Nephron progenitor cell (in vitro differentiated cells): ENCODE measurements at places on chromosomes 12 and 14.

- DNase-seq: no peak
Measured at GRCh38 chr12:110185626-110186025, 61.5 kb downstream of the IFT81 start.

- no peak for DNase-seq
Measured at GRCh38 chr12:47312808-47313426, 233.2 kb upstream of the AMIGO2 start.

GRCh38 chr12:95214466-95214865 lies 2.8 kb downstream of the FGD6 start:
- DNase-seq: no peak

DNA sequence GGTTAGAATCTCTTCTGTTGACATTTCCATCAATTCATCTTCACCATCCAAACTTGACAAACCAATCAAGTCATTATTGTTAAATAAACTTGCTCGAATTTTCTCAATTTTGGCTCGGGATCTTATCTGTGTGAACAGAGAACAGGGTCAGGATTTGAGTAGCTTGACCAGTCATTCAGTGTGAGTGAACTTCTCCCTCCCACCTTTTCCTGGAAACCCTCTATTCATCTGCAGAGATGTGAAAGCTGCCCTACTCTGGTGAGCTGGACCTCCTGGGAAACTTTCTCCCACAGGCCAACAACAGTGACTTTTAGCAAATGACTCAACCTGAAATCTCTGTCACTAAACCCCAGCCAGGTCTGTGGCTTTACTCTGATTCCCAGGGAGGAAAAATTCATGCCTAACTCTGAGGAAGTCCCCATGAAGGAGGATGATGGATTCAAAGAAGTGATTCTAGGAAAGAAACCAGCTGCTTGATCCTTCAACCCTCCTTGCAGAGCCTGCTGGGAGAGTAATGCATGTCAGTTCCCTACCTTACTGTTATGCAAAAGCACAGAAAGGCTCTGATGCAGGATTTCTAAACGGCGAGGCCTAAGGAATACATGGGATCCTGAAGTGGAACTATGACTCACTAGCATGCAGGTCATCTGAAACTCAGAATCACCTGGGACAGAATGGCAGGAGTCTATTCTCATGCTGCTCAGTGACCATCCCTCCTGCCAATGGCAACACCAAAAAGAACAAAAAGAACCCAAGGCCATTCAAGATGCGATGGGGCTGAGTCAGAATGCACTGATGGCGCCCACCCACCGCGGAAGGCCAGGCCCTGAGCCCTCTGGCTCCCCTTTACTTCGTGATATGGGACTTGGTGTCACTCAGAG lies 58.0 kb downstream of the TRAFD1 start:
- DNase-seq: no peak

DNA sequence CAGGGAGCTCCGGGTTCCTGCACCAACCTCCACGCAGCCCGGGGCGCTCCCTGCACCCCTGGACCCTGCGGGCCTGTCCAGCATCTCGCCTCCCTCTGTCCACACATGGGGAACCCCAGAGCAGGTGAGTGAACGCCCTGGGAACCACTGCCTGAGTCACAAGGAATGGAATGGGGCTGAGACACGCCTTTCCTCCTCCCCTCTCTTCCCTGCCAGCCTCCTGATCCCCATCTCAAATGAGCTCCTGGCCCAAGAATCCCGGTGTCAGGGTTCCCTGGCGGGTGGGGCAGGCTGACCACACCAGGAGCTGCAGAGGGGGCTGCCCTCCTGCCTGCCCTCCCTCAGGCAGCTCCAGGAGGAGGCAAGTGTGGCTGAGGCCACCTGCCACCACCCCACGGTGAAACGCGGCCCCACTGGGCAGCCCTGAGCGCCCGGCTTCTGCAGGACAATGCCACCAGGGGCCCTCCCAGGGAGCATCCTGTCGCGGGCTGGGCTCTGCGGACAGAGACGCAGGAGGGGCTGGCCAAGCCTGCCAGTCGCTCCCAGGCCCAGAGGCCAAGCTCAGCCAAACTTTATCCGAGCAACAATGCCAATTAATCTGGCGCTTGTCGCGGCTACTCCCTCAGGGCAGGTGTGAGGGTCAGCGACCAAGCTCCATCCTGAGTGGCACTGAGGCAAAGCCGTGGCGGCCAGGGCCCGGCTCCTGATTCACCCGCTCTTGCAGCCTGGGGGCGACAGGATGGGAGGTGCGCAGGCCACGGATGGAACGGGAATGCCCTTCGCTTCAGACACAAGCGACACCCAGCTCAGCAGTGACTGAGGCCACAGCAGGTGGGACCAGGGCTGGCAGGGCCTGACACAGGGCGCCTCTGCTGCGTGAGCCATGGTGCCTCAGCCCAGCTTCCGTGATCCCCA lies 44.3 kb downstream of the GALNT9 start:
- no peak for DNase-seq

- no peak for DNase-seq
Measured at GRCh38 chr12:13404631-13405473, 208.3 kb downstream of the EMP1 start.

DNA sequence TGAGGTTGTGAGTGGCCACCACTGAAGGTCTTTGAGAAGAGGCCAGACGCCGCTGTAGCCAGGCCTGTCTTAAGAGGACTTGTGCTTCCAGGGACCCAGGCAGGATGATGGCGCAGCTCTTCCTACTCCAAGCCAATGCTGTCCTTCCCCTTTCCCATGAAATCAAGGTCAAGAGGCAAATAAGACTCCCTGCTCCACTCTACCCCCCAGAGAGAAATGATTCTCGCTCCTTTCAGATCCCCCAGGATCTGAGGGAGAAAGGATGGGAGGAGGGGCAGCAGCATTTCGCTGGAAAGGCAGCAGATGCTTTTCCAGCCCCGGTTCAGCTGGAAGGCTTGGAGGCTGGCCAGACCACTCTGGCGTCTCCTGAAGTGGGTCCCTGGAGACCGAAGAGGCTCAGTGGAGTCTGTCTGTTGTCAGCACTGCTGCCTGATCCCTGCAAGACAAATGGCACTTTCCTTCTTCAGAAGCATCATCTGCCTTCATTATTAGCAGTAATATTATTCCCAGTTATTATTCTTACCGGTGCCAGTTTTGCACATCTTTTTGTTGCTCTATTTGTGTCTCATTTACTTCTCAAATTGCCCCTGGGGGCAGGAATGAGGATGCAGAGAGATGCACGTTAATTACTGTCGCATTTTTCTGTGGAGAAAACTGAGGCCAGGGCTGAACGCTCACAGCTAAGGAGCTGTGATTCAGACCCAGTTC lies 51.4 kb downstream of the C14orf132 start:
- peak; percentile 37 for DNase-seq

GRCh38 chr14:27243365-27243764 lies 645.5 kb upstream of the NOVA1 start:
- no peak for DNase-seq

GRCh38 chr12:125492354-125493270 lies 427.4 kb downstream of the AACS start:
- no peak for DNase-seq

DNA sequence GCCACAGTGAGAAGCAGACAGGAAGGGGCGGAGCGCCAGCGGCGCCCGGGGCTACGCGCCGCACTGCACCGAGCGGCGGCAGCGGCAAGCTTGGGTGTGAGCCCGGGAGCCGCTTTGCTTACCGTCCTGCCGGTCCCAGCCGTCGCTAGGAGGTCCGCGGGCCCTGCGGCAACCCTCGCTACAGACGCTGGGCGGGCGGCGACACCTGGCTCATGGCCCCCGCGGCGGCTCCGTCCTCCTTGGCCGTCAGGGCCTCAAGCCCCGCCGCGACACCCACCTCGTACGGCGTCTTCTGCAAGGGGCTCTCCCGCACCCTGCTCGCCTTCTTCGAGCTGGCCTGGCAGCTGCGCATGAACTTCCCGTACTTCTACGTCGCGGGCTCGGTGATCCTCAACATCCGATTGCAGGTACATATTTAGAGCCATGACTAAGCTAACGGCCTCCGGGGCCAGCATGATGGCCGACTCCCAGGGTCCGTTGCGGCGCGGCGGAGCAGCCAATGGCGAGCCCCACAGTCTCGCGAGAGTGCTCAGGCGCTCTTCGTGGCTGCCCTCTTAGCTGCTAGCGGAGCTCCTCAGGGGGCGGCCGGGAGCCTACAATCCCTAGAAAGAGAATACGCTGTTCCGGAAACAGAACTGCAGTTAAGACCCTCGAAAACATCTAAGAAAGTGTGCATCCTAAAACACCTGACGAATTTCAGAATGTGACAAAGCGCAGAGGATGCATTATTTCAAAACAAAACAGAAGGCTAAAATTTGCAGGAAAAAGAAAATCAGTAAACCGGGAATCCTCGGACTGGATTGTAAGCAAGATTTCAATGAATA lies at the start of gene SMIM10L1:
Gene SMIM10L1 (plus strand): TSS at position 50 of the 824 bp plus-strand sequence. CDS start 163 bp downstream, at position 213.
- DNase-seq: peak; percentile 87

GRCh38 chr14:37590428-37591139 lies 4.5 kb downstream of the FOXA1 start:
- no peak for DNase-seq

GRCh38 chr12:132491761-132492378 lies 1.9 kb downstream of the FBRSL1 start:
- DNase-seq: no peak

GRCh38 chr14:92572050-92572449 lies 58.5 kb downstream of the RIN3 start:
- DNase-seq: no peak

DNA sequence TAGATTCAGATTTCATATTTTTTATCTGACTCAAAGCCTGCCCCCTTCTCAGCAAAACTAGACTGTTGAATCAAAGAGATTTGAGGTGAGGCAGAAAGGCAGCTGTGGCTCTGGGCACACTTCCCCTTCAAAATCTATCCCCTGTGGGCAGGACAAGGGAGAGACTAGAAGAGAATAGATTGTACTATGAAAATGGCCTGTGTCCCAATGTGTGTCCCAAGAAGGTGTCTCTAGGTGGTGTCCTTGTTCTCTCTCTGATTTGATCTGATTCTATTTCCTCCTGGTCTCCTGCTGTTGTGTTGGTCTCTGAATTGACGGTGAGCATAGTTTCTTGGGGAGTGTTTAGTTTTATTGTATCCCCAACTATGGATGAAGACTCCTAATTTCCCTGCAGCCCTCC lies 565.8 kb upstream of the ATP2B1 start:
- DNase-seq: no peak

DNA sequence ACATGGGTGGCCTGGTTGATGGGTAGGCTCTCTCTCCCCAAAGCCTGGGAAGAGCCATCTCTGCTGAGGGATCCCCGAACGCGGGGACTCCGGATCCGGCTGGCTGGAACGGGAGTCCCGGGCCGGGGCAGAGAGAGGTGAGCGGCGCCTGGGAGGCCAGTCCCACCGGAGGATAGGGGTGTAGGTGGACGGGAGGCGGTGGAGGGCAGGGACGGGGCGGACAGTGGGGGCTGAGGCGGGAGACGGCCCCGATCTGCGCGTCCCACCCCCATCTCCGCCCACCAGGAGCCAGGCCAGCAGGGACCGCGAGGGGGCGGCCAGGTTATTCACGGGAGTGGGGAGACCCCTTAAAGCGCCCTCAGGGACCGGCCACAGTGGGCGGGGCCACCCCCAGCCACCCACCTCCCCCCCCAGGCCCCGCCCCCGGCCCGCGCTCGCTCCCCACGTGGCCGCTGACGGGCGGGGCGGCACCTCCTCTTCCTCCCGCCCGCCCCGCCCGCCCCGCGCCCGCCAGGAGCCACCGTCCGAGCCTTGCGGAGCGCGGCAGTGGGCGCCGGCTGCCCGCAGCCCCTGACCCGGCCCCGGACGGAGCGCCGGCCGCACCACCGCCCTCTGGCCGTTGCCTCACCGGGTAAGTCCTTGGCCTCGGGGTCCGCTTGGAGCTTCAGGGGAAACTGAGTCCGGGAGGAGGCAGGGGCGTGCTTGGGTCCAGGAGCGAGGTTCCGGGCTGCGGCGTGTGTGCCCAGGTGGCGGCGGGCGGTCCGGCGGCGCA lies at the start of gene INF2:
Gene INF2 (plus strand): TSS at position 510 of the 772 bp plus-strand sequence. CDS start 11,748 bp downstream, outside the sequence.
- DNase-seq: peak; percentile 75

GRCh38 chr14:68688872-68689371 lies 103.9 kb downstream of the ZFP36L1 start:
- DNase-seq: peak; percentile 45

- DNase-seq: no peak
Measured at GRCh38 chr14:63269561-63270225, 49.0 kb downstream of the GPHB5 start.

DNA sequence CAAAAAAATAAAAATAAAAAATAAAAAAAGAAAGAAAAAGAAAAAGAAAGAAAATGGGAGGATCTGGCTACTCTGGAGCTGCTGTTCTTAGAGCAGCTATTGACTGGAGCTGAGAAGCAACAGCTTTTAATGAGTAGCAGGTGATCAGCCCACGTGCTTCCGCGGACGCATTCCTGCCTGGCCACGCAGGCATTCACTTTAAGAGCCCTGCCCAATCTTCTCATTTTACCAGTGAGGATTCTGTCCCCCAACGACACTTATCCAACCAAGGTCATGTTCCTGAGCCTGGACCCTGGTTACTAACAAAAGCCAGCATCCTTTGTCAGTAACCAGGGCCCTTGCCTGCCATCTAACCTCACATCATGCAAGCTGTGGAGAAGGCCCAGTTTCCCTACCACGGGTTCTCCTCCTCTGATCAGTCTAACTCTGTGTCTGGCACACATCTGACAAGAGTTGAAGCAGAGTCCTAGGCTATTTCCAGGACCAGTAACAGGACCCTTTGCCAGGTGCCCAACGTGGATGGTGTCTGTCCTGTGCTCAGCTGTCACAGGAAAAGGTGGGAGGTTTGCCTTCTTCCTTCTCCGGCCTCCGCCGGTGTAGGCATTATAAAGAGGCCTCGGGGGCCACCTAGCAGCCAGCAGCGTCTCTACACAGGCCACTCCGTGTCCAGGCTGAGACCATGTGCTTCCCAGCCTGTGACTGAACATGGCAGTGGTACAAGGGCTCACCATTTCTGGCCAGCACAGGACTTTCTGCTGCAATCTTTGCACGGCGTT lies 60.9 kb upstream of the GPATCH2L start:
- no peak for DNase-seq

DNA sequence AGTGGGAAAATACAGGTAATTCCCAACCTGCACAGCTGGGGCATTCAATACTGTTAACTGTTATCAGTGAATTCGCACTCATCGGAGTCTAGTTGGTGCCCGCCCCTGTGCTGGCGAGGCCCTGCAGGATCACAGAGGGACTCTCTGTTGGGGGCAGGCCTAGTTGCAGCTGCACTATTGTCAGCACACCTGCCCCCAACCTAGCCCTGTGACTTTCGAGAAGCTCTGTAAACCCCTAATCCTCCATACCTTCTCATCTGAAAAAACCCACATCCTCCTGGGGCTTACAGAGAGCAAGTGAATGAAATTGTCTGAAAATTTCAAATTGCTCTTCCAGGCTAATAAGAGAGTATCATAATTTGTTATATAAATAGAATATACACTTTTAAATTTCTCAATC lies 132.2 kb upstream of the NUDT4 start:
- no peak for DNase-seq

DNA sequence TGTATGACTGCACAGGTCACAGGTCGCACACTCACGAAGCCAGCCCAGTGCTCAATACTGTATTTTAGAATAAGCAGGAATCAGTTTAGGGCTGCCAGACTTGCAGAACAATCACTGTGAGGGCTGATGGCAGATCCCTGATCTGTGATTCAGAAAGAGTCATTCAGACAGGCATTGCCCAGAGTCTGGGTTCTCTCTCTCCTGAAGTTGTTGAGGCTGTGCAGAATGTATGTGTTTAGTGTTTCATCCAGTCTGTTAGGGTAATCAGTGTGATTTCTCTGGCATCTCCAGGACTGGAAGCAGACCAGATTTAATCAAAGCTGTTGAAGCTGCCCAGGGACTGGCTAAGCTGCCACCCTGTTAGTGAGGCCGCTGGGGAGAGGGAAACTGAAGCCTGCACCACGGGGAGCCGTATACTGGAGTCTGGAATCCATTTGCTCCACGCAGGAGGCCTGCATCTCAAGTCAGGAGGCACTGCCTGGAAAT lies 69.3 kb downstream of the ETV6 start:
- DNase-seq: no peak

- no peak for DNase-seq
Measured at GRCh38 chr14:62776300-62776699, 269.0 kb downstream of the KCNH5 start.

GRCh38 chr12:23949348-23950209 lies at the start of gene SOX5:
Gene SOX5 (minus strand): TSS chr12:23949670. CDS start chr12:23949601, 69 bp downstream.
- DNase-seq: peak; percentile 45
